ELF-1 (cell line): ENCODE measurements at places on chromosomes 6 and 20.

- DNase-seq = peak; percentile 82
These were observed 24.1 kb downstream of the COX4I2 start for GRCh38 chr20:31661625-31662371.

- DNase-seq = peak; percentile 81
These were observed 153.3 kb upstream of the SNX9 start for GRCh38 chr6:157669747-157670216.

DNA sequence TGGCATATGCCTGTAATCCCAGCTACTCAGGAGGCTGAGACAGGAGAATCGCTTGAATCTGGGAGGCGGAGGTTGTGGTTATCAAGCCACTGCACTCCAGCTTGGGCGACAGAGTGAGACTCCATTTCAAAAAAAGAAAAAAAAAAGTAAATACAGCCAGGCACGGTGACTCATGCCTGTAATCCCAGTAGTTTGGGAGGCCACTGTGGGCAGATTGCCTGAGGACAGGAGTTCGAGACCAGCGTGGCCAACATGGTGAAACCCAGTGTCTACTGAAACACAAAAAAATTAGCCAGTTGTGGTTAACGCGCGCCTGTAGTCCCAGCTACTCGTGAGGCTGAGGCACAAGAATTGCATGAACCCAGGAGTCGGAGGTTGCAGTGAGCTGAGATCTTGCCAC lies 1.5 kb upstream of the NINL start:
- DNase-seq = no peak

DNA sequence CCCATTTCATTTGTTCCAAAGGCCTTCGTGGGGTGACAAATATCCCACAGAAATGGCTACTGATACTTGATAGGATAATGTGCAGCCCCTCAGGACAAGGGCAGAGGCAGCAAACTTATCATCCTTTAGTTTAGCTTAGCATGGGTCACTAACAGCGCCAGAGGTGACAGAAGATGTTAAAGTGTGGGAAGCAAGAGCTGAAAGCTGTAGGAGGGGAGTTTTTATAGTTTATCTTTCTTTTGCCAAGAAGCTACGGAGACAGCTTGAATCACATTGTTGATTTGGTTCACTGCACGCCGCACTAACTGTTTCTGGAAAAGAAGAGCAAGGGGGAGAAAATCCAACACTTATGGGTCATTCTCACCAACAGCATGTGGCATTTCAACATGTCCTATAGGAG lies 773.9 kb upstream of the MMS22L start:
- no peak for DNase-seq

- DNase-seq = no peak
These were observed 3.4 kb downstream of the CALHM4 start for GRCh38 chr6:116556814-116557415.

- peak; percentile 4 for DNase-seq
These were observed 187.7 kb downstream of the SOD2 start for GRCh38 chr6:159505140-159505922.

GRCh38 chr20:47489448-47489872 lies 12.2 kb upstream of the NCOA3 start:
- no peak for DNase-seq

GRCh38 chr6:104921896-104922295 lies 35.0 kb upstream of the LIN28B start:
- no peak for DNase-seq
